ENCODE measurements at places on chromosomes 4 and X.

GRCh38 chr4:28558895-28559294 lies 1698.3 kb downstream of the STIM2 start:
- no peak for DNase-seq

DNA sequence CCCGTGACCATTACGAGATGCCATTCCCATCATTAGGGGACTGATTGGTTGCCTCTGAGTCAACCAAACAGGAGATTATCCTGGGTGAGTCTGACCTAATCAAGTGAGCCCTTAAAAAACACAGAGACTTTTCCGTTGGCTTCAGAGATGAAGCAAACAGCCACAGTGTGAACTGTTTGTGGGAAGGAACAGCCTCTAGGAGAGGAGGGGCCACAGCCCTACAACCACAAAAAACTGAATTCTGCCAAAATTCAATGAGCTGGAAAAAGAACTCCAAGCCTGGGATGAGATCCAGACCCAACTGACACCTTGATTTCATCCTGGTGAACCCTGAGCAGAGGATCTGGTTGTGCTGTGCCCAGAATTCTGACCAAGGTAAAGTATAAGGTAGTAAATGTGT lies 31.3 kb upstream of the TBL1X start:
- no peak for DNase-seq

DNA sequence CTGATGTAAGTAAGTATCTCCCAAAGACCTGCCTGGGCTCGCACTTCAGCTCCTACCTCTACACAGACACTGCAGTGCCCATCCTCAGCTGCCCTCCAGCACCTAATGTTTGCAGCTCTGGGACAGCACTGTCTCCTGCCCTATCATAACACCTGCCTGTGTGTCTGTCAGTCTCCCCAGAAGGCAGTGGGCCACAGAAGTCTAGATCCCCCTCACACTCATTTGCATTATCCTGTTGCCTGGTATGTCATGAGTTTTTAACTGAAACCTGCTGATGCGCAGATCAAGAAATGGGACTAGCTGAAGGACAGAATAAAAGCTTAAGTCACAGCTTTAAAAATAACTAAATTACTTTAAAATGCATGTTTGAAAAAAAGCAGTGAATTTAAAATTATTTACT lies 43.0 kb downstream of the LRP2BP start:
- DNase-seq: no peak

- DNase-seq: no peak
Observed at GRCh38 chr4:40055511-40055862, 1.2 kb upstream of the N4BP2 start.

DNA sequence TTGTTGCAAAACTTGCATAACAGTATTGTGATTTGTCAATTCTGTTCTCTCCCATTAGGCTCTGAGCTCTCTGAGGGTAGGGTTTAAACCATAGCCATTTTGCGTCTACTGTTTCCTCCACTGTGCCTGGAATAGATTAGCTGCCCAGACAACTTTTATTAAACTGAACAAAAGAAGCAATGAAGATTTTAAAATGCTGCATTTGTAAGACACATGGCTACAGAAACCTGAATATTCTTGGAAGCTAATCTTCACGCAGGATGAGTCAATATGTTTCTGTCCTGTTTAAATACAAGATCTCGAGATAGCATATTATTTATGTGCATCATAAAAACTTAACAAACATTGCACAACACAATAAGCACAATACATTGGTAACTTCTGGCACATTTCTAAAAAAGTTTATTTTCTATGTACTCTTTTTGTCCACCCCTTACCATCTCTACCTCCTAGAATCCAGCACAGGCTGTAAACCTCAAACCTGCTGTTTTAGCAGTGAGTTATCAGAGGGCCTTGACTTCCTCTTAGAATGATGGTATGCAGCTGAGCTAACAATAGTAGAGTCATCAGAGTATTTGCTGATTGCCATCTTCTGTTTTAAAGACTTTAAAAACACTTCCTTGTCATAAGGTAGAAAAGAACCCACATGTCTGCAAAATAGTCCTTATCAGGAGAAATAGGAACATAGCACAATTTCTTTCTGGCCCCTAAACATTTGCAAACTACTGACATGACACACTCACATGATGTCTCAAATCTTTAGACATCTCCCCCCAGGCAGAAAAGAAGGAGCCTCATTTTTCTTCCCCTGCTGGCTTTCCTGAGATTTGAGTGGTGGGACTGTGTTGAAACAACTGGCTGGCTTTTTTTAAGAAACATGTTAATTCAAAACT lies 10.6 kb upstream of the CCNG2 start:
- DNase-seq: no peak

DNA sequence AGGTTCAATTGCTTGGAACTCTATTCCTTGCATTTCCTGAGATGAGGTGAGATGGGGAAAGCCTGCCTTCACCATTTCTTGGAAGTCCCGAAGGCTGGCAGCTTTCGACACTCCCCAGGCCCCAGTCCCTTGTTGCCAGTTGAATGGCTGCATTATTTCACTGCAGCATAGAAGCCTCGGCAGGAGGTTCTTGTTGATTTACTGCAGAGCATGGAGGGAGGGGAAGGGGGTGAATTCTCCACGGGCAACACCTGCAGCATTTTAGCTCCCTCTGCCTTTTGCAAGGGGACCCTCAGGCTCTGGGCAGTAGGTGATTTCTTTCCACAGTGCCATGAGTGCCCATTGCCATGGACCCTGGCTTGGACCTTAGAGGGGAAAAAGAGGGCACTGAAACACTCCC lies 10.7 kb upstream of the BCLAF3 start:
- no peak for DNase-seq

GRCh38 chr4:166802346-166802745 lies 431.9 kb downstream of the SPOCK3 start:
- no peak for DNase-seq

DNA sequence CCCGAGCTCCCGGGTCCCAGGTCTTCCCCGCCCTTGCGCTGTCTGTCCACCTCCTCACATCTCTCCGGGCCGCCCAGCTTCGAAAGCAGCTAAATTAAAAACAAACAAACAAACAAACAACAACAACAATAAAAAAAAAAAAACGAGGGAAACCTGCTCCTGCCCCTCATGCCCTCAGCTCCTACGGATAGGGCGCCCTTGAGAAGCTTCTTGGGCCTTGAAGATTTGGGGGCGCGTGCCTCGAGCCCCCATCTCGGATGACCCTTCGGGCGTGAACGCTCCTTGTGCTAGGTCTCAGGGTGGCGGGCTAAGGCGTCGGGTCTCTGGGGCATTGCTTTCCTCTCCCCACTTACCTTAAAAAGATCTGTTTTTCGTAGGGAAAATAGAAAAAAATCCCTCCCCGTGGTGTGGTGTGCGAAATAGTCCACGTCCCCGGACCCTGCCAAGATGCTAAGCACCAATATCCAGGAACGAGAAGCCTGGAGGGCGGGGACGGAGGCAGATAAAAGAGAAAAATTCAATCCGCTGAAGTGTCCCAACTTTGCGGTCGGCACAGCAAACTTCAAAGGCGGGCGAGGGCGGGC lies 603 bp downstream of the NDNF start:
- DNase-seq: no peak

GRCh38 chr4:78166622-78167021 lies 109.5 kb downstream of the FRAS1 start:
- peak; percentile 1 for DNase-seq

GRCh38 chr4:170497112-170497511 lies 407.4 kb upstream of the AADAT start:
- no peak for DNase-seq

GRCh38 chr4:13117185-13117584 lies 367.0 kb downstream of the RAB28 start:
- no peak for DNase-seq

- no peak for DNase-seq
Observed at GRCh38 chr4:2438822-2439718, 20.3 kb downstream of the CFAP99 start.

GRCh38 chrX:810186-810585 lies 179.6 kb downstream of the SHOX start:
- no peak for DNase-seq

DNA sequence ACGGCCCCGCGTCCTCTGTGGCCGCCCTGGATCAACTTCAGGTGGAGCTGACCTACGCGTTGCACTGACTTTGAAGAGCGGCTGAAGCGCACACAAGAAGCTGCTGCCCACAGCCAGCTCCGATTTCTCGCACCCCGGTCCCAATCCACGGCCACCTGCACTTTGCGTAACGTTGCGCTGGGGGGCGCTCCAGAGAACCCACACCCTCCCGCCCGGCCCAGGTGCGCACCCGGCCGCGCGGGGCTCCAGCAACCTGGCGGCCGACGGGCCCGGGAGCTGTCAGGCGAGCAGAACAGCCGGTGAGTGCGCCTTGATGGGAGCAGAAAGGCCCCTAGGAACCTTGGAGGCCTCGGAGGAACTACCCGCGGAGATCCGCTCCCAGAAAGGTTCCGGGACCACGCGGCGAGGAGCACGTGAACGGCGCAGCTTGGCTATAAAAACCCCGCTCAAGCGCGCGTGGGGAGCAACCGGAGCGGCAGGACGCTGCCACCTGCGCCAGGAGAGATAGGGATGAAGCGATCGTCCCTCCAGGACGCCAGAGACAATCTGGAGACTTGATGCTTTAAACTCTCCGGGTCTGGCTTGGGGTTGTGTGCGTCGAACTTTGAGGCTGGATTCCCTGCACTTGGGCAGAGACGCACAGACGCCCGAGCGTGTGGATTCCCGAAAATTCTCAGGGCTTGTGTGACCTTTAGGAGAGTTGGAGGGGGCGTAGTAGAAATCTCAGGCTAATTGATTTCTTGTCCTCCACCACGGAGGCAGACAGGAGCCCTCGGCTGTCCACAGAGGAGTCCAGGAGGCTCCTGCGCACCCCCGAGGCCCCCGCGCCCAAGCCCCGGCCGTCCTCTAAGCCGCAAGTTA lies 591 bp upstream of the NWD2 start:
- DNase-seq: no peak

DNA sequence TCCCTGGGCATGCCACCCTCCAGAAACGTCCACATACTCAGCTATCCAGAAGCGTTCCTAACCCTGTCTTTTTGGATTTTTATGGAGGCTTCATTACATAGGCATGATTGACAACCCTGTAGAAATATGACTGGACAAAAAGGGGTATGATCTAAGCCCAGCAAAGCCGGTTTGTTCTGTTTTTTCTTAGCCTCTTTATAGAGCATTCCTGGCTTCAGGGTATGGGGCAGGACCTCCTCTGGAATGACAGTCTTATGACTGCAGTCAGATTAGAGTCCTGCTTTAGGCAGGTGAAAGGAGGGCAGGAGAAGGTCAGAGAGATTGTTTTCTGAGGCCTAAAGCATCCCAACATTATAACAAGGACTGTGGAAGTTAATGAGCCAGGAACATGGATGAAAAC lies 137.4 kb downstream of the DCLK2 start:
- DNase-seq: no peak

DNA sequence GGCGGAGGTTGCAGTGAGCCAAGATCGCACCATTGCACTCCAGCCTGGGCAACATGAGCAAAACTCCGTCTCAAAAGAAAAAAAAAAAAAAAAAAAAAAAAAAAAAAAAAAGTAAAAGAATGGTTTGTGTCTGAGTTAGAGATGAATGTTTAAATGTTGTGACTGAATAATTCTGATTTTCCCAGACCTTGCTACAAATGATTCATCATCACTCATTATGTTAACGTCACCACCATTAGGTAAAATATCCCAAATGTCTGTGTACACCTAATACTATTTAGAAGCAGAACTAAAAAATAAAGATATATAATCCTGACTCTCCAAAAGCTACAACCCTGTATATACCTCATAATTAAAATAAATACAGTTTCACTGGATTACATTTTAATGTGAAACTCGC lies 70.8 kb downstream of the HHIP start:
- no peak for DNase-seq

- no peak for DNase-seq
Observed at GRCh38 chrX:19869193-19869592, 18.2 kb downstream of the SH3KBP1 start.

- no peak for DNase-seq
Observed at GRCh38 chrX:37638047-37638446, 47.5 kb upstream of the XK start.

DNA sequence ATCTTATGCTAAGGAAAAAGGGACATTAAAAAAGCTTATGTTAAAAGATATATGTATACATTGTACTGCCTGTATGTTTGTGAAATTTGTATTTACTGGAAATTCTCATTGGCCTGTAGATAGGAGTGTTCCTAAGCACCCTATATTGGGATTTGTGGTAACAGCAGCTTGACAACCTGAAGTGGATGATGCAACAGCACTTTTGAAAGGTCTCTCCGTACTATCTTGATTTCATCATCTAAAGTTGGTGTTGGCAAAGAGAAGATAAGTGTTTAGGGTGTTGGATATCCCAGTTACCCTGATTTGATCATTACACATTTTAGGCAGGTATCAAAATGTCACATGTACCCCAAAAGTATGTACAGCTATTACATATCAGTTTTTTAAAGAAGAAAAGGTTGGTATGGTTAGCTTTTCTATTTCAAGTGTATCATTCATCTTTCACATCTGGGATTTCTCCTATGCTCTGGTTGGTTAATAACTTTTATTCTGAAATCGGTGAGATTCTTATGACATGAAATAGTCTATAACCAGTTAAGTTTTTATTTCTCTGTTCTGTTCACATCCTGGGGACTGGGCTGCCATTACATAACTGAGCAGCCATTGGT lies 10.3 kb downstream of the HADH start:
- DNase-seq: no peak

DNA sequence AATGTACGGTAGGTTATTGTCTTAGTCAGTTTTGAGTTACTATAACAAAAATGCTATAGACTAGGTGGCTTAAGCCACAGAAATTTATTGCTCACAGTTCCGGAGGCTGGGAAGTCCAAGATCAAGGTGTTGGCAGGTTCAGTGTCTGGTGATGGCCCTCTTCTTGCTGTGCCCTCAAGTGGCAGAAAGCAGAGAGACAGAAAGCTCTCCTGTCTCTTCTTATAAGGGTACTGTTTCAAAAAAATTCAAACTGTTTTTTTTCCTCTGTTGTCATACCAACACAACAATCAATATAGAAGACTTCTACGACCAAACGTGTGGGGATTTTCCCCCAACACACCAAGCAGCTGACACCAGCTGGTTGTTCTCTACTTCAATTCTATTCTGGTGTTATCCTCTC lies 53.4 kb downstream of the ADGRG4 start:
- no peak for DNase-seq

GRCh38 chr4:101660607-101661006 lies 129.9 kb upstream of the BANK1 start:
- no peak for DNase-seq

DNA sequence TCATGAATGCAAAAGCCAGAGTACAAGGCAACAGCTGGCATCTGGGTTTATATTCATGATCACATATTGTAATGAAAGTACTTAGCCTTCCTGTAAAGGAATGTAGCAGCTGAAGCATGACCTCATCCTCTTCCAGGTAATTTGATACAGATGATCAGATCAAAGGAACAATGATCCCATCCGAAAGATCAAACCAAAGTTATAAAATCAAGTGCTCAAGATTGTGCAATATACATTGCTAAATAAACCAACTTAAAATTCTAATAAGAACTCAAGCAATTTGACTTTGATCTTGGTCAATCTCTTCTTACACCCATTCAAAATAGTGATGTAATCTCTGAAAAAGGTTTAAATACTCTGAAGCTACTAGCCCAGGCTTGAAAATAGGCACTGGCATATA lies 113.1 kb upstream of the INPP4B start:
- DNase-seq: no peak

GRCh38 chrX:111728096-111728495 lies 47.1 kb downstream of the ALG13 start:
- no peak for DNase-seq

GRCh38 chrX:8879750-8880149 lies 78.6 kb upstream of the FAM9A start:
- no peak for DNase-seq
